ENCODE measurements at places on chromosomes 7 and 10. TPM values are rescaled to one million over a fixed set of nuclear protein-coding genes. Genes with fewer than 3 reads are reported as not detected.

DNA sequence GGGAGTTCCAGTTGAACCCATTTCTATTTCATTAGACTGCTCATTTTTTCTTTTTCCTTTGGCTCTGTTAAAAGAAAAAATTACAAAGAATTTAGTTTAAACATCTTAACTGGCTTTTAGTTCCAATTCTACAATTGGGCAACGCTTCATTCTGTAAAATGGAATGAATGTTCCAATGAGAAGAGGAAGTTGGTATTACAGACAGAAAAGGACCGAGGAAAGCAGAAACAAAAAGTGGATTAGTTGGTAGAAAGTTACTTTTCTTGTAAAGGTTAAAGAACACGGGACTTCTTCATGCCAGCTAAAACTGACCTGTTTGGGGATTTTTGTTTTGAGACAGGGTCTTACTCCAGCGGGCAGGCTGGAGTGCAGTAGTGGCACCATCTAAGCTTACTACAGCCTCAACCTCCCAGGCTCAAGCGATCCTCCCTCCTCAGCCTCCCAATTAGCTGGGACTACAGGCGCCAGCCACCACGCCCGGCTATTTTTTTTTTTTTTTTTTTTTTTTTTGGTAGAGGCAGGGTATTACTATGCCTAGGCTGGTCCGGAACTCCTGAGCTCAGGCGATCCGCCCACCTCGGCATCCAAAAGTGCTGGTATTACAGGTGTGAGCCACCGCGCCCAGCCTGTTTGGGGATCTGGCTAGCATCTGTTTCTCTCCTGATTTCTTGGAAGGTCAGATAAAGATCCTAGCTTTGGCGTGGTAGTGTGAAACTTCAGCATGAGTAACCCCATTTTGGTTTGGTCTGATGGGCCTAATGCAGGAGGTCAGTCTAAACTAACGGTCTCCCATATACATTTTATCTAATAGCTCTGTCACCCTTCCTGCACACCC is 1.3 kb upstream of the VDAC2 start:
- no peak for DNase-seq
- H3K27ac ChIP-seq: peak overlapping the region; percentile 100
- H3K4me1 ChIP-seq: peaks cover 2% of the 10 kb centered on the region
- H3K27me3 ChIP-seq: no peaks in the 10 kb centered on the region
- peaks cover 17% of the 10 kb centered on the region for H3K36me3 ChIP-seq

GRCh38 chr7:132577206-132578049 is 1.2 kb upstream of the PLXNA4 start:
- no peak overlapping the region for H3K27ac ChIP-seq
- H3K4me1 ChIP-seq: peaks cover 15% of the 10 kb centered on the region
- no peak overlapping the region for H3K4me3 ChIP-seq
- peak; percentile 93 for DNase-seq

- no peak overlapping the region for H3K27ac ChIP-seq
- H3K36me3 ChIP-seq: no peaks in the 10 kb centered on the region
- H3K4me1 ChIP-seq: no peaks in the 10 kb centered on the region
- no peaks in the 10 kb centered on the region for H3K27me3 ChIP-seq
- DNase-seq: no peak
Observed at GRCh38 chr7:8278183-8278582, 16.2 kb upstream of the ICA1 start.

Gene DHTKD1
- 22.1 TPM for total RNA-seq
